Heart right ventricle (tissue), 16 donors: ENCODE measurements at places on chromosomes 2 and 18. TPM values are rescaled to one million over a fixed set of nuclear protein-coding genes. Genes with fewer than 3 reads are reported as not detected.

DNA sequence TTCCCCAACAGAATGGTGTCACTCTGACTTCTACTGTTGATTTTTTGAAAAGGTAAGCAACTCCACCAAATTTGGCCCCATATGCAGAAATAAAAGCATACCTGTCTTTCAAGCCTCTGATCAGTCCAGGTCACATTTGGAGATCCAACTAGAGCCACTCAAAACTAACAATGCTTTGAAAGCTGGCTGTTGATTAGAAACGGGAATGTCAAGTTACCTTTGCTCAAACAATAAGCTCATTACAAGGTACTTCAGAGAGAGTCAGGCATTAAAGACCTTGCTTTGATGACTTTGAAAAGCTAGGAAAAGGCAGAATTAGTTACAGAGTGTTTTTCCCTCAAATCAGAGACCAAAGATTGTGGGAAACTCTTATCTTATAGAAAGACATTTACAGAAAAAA lies 4.8 kb upstream of the IHH start:
- H3K27ac ChIP-seq: no peak overlapping the region
- peaks cover 6% of the 10 kb centered on the region for H3K4me1 ChIP-seq
- H3K4me3 ChIP-seq: no peak overlapping the region
- no peak for DNase-seq

GRCh38 chr2:39283561-39283960 lies 39.8 kb upstream of the CDKL4 start:
- no peaks in the 10 kb centered on the region for H3K27me3 ChIP-seq
- no peak overlapping the region for H3K4me3 ChIP-seq
- H3K27ac ChIP-seq: no peak overlapping the region
- no peaks in the 10 kb centered on the region for H3K36me3 ChIP-seq

DNA sequence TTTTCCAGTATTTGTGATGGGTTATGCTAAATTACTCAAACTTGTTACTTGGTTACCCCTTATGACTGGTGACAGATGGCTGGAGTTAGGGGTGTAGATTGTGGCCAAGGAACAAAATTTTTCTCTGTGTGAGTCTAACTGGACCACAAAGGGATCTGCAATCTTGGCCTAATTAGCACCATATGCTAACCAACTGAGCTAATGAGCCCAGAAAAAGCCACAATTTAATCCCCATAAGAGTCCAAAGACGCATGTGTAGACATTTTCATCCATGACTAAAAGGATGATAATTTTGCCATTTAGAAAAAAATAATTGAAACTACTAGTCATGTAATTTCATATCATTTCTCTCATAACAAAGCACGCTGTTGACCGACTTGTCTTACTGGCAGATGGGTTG lies 151.2 kb downstream of the ABCA12 start:
- H3K27ac ChIP-seq: no peak overlapping the region
- H3K36me3 ChIP-seq: no peaks in the 10 kb centered on the region
- no peak overlapping the region for H3K4me3 ChIP-seq

DNA sequence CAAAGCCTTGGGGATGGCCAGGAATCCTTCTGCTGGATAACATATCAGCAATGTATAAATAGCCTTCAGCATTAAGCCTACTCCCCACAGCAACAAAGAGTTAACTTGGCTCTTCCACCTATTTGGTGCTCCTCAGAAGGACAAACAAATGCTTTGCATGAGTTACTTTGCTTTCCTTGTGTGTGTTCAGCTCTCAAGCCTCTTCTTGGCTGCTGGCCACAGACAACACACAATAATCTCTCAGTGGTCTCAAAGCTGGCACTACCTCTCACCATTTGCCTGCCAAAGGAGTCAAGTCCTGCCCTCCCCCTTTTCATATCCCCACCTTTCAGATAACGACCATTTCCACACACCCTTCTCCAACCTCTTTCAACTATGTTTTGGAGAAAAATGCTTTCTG lies 17.5 kb downstream of the FTCDNL1 start:
- H3K4me1 ChIP-seq: no peaks in the 10 kb centered on the region
- no peak overlapping the region for H3K4me3 ChIP-seq
- H3K27ac ChIP-seq: no peak overlapping the region
- DNase-seq: no peak
- no peaks in the 10 kb centered on the region for H3K36me3 ChIP-seq
- H3K27me3 ChIP-seq: no peaks in the 10 kb centered on the region

DNA sequence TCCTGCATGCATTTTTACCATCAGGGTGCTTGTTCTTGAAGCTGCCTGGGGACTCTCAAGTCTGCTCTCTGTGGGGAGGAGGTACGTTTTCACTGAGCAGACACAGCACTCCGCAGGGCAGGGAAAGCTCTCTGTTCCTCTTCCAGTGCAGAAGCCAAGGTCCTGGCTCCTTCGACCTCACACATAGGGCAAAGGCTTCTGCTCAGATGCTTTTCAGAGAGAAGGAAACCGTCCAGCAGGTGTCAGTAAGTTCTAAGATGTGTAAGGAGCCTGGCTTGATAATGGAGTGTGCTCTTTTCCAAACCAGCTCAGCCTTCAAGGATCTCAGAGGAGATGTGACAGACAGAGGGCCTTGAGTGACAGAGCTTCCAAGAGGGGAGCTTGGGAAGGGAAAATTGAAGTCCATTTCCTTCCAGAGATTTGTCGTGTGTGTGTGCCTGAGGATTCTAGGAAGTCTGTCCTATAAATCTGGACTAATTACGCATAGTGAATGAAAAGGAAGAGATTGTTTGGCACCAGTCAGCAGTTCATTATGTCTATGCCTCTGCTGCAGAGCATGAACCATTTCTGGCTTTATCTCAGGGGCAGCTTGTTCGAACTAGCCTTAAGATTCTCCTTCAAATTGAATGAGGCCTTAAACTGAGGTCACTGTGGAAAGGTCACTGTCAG lies 67.3 kb upstream of the UPP2 start:
- H3K4me1 ChIP-seq: no peaks in the 10 kb centered on the region
- no peak overlapping the region for H3K27ac ChIP-seq
- H3K27me3 ChIP-seq: no peaks in the 10 kb centered on the region
- H3K36me3 ChIP-seq: no peaks in the 10 kb centered on the region
- no peak overlapping the region for H3K4me3 ChIP-seq
- no peak for DNase-seq

DNA sequence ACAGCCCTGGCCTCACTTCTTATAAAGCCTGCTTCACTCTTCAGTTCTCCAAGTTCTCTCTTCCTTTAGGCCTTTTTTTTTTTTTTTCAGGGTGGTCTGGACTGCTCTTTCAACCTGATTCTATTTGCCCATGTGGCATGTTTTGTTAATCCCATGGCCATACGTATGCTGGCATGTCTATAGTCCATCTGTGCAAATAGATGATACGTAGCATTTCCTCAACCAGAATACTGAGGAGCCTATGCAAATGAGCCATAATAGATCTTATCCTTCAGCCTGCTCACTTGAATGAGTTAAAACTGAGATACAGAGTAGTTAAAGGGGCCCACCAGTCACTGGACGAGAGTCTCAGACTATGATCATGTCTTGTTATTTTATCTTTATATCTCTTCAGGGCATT lies 265.2 kb upstream of the CXCR4 start:
- H3K4me1 ChIP-seq: no peaks in the 10 kb centered on the region
- H3K27me3 ChIP-seq: no peaks in the 10 kb centered on the region
- H3K4me3 ChIP-seq: no peak overlapping the region
- DNase-seq: no peak

DNA sequence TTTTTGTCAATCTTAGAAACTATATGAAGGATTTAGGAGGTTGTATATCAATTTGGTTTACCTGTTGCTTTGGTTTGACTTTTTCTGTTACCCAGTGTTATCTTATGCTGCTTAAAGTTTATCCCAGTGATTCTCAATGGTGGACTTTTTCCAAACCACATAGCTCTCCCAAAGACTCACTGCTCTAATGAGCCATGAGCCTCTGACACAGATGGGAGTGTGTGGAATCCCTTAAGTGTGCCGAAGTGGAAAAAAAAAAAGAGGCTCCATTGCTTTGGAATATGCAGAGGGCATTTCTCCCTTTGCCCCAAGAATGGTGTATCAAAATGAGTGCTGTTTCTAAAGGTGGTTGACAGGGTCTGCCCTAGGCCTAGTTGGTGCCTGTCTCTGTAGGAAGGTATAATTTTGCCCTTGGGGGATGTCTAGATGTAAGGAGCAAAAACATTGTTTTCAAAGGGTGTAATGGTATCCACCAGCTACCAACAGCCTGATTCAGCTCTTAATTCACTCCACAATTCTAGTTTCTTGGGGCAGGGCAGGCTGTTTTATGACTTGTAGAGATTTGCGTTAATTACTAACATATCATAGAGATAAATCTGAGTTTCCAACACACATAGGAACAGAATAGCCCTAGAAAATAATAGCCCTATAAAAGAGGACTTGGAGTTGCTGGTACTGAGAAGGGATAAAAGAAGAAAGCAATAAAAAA lies 64.3 kb upstream of the CYP26B1 start:
- H3K4me3 ChIP-seq: no peak overlapping the region
- H3K27me3 ChIP-seq: no peaks in the 10 kb centered on the region
- no peaks in the 10 kb centered on the region for H3K4me1 ChIP-seq

DNA sequence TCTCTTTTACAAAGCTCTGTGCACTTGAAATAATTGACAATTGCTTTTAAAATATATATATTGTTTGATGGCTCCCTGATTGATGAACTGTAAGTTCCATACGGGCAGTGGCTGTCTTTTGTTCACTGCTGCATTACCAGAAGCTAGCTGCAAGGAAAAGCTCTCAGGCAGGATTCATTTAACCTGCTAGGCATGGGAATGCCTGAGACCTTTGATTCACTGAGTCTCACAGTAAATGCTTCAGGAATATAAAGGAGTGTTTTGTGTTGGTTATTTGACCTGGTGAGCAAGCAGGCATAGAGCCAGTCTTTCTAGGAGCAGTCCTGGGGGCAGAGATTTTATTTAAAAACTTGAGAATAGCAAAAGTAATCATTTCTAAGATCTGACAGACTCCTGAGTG lies 193.2 kb upstream of the ITGA4 start:
- DNase-seq: no peak
- no peak overlapping the region for H3K27ac ChIP-seq
- no peaks in the 10 kb centered on the region for H3K4me1 ChIP-seq
- H3K36me3 ChIP-seq: no peaks in the 10 kb centered on the region

Gene NPPC
- total RNA-seq: 8.7 TPM

Gene ANKRD44
- 4.2 TPM for total RNA-seq

Gene ATG16L1
- 14.3 TPM for total RNA-seq
